Right ventricle myocardium superior (tissue), 1 donor: ENCODE measurements at places on chromosomes 2 and 18.

GRCh38 chr18:62717925-62718800, 2.8 kb downstream of the PHLPP1 start:
- DNase-seq: no peak

DNA sequence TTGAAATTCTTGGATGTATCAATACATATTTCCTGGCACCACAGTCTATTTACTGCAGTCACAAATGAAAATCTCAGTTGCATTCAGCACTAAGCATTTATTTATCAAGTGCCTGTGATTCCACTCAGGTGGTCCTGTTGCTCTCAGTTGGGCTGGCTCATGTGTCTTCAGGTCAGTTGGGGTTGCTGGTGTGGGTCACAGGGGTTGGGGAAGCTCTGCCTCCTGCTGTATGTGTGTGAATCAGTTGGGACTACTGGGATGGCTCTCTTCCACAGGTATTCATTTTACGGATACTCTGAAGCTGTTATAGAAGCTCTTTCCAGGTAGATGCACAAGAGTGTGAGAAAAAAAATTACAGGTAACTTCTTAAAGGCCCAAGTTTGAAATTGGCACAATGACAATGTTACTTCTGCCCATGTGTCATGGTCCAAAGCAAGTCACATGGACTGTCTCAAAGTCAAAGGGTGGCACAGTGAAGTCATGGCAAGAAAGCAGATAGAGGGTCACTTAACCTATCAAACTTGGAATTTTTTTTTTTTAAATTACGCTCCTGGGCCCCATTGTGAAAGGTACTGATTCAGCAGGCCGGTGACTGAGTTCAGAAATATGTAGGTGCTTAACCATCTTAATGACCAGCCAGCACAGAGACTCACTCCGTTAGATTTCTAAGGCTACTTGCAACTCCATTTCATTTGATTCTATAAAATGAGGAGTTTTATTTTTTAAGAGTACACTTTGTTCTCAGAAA, 249.2 kb upstream of the GCFC2 start:
- DNase-seq: no peak

- DNase-seq: peak; percentile 74
Measured at GRCh38 chr2:200226451-200227426, 79.8 kb upstream of the SPATS2L start.

DNA sequence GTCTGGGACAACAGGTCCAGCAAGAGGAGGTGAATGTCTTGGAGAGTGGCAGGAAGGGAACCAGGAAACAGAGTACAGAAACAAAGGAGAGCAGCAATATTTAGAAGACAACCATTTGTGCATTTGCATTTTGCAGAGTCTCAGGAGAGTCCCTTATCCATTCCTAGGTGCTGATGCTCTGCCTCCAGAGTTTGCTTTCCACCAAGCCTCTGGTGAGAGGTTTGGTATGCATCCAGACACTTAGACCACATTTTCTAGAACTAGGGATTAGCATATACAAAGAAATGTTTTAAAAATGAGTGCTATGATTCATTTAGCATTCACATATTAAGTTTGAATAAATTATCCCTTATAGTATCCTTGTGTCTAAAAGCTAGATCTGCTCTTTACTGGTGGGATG, 18.5 kb upstream of the LRATD1 start:
- DNase-seq: no peak

DNA sequence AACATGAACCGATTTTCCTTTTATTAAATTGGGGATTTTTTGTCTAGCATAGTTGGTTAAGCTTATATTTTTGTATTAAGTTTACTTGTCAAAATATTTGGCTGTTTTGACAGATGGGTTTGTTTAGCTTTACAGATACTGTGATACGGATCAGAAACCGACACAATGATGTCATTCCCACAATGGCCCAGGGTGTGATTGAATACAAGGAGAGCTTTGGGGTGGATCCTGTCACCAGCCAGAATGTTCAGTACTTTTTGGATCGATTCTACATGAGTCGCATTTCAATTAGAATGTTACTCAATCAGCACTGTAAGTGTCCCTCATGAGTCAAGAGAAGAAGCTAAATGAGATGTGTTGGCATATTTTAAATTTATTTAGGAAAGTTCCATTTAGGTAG, 8.5 kb downstream of the PDK1 start:
- DNase-seq: no peak

GRCh38 chr18:69574401-69574800, 173.7 kb downstream of the DOK6 start:
- no peak for DNase-seq

DNA sequence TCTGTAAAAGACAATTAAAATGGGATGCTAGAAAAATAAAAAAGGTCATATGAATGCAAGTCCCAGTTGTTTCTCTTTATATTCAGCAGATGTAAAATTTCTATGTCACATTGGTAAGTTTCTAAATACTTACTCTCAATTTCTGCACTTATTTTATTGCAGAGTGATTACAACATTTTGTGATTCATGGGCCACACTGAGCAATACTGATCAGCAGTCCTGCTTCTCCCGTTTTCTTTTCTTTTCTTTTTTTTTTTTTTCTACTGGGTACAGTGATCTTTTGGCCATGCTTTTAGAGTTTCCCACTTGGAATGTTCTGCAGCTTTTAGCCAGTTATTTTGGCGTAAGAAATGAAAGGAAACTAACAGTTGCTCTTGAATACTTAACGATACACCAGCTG, 38.8 kb downstream of the LIMS1 start:
- DNase-seq: no peak

DNA sequence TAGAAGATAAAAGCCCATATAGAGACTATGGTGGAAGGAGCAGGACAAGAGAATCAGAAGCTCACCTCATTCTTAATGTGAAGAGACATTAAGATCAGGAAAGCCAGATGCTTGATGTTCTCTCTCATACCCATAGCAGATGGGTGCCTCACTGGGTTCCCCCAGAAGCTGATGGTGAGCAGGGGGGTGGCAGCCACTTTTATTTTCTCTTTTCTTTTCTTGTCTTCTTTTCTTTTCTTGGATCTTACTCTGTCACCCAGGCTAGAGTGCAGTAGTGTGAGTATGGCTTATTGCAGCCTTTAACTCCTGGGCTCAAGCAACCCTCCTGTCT, 14.8 kb upstream of the CXCR4 start:
- DNase-seq: no peak
